ENCODE measurements at places on chromosomes 11 and 22.
A peak's percentile ranks its signal among the peaks of the same experiment; 100 is the strongest.

DNA sequence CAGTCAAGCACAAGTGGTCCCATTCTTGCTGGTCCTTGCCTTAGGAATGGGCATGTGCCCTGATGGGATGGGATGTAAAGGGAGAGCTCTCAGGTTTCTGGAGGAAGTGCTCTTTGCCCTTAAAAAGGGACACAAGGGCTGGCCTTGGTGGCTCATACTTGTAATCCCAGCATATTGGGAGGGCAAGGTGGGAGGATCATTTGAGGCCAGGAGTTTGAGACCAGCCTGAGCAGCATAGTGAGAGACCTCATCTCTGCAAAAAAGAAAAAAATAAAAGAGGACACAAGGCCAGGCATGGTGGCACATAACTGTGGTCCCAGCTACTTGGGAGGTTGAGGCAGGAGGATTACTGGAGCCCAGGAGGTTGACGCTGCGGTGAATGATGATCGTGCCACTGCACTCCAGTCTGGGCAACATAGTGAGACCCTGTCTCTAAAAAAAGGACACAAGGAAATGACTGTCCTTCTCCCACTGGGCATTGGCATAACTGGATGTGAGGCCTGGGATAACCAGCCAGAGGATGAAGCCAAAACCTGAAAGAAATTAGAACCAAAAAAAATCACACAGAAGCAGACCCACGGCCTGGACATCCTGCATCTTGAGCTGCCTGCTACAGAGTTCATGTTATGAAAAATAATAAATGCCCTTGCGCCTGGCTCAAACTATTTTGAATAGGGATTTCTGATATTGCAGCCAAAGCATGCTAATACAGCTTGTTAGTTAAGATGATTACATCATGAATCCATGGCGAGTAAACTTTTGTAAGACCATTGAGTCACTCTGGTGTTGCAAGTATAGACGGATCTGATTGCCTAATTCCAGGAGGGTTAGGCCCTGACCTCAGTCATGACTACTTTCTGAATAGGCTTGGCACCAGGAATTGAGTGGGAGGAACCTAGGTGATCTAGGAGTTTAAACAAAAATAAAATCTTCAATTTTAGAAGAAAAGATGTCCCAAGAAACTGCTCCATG, 12.9 kb upstream of the CRKL start:
- no peak for DNase-seq

- no peak for DNase-seq
Measured at GRCh38 chr11:94678901-94679300, 89.3 kb upstream of the AMOTL1 start.

DNA sequence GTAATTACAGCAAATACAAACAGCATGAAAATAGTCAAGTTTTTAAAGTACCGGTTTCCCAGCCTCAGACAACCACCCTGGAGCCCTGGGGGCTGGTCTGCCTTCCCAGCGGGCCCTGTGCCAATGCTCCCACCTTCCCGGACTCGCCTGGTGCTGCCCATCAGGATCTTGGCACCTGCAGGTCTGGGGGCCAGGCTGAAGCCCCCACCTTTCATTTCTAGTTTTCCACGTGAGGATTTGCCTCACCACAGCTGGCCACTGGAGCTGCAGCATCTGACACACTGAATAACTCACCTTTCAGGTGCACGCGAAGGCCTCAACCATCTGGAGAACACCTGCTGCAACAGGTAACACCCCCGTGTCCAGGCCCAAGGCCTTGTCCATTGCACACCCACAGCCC, 108.7 kb upstream of the THY1 start:
- no peak for DNase-seq

GRCh38 chr22:27329131-27329850, 472.3 kb downstream of the MN1 start:
- no peak for DNase-seq

DNA sequence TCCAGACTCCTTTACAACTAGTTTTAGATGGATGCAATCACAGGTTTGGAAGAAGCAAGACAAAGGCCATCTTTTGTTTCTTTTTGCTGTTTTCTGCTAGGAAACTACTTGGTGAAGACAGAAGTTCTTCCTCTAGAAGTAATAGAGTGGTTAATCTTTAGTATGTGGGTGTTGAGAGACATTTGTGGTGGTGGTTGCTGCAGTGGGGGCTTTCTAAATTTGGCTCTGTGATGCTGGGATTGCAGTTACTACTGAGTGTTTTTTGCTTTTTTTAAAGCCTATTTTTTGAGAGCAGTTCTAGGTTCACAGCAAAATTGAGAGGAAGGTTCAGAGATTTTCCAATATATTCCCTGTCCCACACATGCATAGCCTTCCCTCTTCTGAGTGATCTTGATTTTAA, 120.0 kb downstream of the AASDHPPT start:
- no peak for DNase-seq

GRCh38 chr11:62747475-62748160, 6.3 kb downstream of the ZBTB3 start:
- peak; percentile 66 for DNase-seq

GRCh38 chr11:93741882-93742226, 382 bp downstream of the C11orf54 start:
- DNase-seq = peak; percentile 37

- no peak for DNase-seq
Measured at GRCh38 chr11:127191689-127192088, 191.1 kb upstream of the KIRREL3 start.

DNA sequence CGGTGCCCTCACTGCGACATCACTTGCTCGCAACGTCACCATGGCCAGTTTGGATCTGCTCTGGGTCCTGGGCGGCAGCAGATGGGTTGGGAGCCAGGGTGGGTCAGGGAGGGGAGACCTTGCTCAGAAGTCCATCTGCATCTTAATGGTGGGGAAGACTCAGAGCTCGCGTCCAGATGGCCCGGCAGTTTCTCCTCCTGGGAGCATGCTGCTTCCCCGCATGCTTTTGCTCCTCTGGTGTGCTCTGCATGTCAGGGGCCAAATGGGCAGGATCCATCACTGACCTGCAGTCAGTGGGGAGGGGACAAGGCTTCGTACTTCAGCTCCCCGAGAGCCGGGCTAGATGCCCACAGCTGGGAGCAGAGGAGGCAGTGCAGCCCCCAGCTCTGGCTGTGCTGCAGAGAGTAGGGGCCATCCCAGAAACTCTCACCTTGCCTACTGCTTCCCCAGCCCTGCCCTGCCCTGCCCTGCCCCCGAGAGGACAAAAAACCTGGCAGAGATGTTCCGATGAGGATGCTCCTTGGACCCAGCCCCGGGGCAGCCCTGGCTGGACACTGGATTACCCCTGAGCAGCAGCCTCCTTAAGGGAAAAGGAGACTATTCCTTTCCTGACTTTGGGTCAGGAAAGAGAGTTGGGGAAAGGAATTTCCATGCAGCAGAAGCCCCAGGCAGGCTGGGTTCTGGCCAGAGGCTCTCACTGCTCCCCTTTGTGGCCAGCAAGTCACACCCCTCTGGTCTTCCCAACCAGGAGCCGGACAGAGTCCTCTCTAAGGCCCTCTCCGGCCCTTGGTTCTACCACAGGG, 149.9 kb downstream of the PKNOX2 start:
- no peak for DNase-seq

DNA sequence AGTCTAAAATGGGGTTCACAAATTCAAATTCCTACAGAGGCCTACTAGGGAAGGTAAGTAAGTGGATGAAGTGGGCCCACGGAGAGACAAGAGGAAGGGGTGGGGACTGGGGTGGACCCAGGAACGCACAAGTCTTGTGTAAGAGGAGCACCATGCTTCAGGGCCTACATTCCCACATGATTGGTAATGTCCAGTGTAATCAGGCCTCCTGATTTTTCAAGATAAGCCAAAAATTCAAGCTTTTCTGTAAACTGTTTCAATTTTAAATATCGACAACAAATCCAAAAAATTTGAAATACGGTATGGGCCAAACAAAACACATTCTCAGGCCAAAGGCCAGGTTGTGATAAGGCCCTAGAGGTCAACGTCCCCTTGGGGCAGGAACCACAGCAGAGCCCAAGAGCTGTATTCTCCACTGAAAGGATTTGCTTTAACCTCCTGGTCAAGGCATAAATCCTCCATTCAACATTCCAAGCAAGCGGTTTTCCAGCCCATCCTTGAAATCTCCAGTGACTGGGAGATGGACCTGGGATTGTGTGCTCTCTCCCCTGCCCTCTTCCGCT, 116.4 kb downstream of the TRIM29 start:
- DNase-seq = no peak

DNA sequence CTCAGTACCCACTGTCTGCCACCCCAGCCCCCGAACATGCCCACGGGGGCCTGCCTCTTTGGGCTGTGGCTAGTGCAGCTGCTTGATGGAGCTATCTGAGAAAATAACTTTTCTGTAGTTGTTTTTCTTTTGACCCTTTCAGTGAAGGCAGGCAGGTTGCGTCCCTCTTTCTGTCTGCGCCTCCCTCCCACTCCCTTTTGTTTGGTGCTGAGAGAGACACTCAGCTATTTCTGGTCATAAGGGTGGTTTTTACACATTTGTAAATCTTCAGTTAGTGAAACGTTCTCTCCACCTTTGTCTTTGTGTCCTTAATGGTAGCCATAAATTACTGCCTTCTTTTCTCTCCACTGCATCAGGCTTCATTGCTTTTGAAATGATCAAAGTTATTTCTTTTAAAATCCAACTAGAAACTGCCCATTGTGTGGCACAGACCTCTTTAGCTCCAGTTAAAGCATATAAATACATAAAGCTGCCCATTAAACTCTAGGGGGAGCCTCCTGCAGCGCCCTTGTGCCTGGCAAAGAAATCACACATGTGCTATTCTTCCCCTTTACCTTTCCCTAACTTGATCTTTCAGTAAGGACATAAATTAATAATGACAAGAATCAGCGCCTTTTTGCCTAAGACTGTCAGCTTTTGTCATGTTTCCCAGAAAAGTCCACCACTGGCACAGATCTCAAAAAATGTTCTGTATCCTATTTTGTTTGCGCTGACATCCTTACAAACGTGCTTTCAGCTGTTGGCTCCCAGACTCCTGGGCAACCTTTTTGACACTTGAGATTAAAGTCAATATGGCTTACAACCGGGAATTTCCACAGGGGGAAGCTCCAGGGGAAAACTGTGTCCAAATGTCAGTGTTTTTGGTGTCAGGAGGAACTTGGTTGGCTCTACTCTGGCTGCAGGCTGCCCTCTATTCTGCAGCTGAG, 1.7 kb upstream of the SCUBE2 start:
- no peak for DNase-seq

- no peak for DNase-seq
Measured at GRCh38 chr22:44107340-44107739, 73.4 kb upstream of the PARVG start.

GRCh38 chr11:9150926-9151325, 59.5 kb upstream of the SCUBE2 start:
- no peak for DNase-seq

GRCh38 chr11:6084587-6084986, 22.9 kb upstream of the OR56B4 start:
- no peak for DNase-seq

DNA sequence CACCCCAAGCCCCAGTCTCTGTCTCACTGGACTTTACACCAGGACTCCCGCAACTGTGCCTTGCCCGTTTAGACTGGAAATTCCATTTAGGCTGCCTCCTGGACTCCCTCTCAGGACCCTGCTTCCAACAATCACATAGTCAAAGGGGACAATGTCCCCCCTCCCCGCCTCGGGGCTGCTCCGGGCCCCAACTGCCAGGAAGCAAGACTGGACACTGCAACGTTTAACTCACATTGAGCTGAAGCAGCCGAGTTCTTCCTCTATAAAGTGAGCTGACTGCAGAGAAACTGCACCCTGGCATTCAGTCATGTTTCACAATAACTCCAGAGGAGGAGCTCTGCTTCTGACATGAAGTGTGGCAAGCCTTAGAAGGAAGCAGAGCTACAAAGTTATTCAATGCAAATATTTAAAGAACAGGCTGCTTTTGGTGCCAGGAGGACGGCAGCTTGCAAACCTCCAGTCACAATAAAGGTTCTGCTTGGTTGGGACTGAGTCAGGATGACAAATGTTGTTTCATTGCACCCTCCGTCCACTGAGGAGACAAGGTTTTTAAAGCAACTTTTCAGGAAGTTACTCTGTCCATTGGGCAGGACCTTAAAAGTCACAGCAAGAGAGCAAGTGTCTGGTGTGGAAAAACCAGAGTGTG, 19.9 kb downstream of the PACSIN2 start:
- DNase-seq = peak; percentile 50

- DNase-seq = no peak
Measured at GRCh38 chr11:37786214-37786755, 1188.2 kb upstream of the RAG2 start.

- no peak for DNase-seq
Measured at GRCh38 chr22:46598737-46599424, 21.3 kb upstream of the GRAMD4 start.

DNA sequence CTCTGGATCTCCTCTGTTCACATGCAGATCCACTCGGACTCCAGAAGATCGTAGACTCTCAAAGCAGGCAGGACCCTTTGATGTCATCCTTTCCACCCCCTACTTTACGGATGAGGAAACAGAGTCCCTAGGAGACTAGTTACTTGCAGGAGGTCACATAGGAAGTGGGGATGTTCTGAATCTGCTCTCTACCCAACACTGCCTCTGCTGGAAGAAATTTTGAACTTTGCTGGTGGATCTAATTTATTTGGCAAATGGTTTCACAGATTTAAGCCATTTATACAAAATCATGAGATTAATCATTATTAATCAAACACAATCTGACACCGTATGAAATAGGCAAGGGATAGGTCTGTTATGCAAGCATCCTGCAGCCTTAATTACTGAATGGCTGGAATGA, 55.0 kb upstream of the USP47 start:
- no peak for DNase-seq

DNA sequence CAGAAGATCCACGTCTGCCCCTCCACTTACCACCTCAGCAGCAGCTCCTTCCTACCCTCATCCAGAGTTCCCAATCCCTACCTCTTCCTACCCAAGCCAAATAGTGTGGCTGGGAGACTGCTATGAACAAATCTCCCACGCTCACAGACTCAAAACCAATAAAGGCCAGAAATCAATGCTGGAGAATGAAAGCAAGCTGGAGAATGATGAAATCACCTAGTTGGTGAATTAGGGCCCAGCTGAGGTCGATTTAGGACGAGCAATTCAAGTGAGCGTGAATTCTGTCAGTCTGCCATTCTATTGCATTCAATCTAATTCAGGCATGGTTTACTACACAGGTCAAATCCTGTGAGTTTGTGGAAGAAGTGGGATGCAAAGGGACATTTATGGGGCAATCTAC, 22.5 kb downstream of the COMMD9 start:
- DNase-seq = no peak

DNA sequence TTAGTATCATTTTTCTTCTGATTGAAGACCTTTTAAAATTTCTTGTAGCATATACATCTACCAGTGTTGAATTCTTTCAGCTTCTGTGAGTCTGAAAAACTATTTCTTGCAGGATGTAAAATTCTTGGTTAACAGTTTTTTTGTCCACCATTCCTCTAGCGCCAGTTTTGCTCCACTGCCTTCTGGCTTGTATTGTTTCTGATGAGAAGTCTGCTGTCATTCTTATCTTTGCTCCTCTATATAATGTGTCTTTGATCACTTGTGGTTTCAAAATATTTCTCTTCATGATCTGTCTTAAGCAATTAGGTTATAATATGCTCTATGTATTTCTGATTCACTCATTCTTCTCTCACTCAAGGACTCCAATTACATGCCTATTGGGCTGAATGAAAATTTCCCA, 152.3 kb downstream of the INSC start:
- DNase-seq = no peak

Data from globus pallidus (tissue), 1 donor.